ENCODE measurements at places on chromosomes 2 and 18.

DNA sequence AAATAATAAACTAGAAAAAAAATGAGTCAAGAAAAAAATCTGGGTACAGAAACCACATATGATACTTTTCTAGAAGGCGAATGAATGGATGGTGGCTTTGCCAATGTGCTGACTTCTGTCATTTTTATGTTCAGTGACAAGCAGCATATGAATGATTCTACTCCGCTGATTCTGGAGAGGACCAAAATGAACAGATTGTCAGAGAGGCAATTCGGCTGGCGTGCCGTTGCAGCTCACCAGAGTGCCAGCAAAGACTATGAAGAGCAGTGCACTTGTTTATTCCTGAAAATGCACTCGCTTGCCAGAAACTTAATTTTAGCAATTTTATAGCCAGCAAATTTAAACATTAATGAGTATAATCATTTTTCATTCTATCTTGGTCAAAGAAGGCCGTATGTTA is 105.9 kb upstream of the NYAP2 start:
- DNase-seq: no peak

- peak; percentile 21 for DNase-seq
These were observed 4.2 kb downstream of the PLEKHA3 start for GRCh38 chr2:178484245-178485041.

- peak; percentile 57 for DNase-seq
These were observed 55.3 kb upstream of the TMEM163 start for GRCh38 chr2:134773759-134774742.

GRCh38 chr2:191041418-191042161 is 27.6 kb upstream of the STAT1 start:
- DNase-seq: peak; percentile 69

DNA sequence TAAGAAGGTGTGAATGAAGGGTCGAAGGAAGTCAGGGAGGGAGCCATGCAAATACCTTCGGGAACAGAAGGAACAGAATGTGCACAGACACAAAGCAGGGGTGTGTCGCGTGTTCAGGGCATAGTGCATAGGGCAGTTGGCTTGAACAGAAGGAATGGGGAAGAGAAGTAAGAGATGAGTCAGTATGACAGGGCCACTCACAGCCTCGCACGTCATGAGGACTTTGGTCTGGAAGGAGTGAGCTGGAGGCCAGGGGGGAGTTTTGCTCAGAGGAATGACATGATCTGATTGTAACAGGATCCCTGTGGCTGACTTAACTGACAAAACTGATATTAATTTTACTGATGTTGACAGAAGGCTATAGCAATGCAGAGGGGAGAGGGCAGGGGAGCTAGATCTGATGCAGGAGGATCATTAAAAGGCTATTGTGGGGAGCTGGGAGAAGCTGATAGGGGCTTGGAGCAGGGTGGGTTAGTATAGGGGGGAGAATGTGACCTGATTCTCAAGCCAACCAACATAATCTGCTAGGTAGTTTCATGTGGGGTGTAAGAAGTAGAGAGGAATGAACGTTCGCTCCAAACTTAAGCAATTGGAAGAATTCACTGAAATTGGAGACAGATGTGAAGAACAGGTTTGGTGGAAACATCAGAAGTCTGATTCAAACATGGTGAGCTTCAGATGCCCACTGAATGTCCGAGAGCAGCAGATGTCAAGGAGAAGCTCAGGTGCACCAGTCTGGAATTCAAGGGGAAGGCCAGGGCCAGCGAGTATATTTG is 60.4 kb upstream of the COPS8 start:
- DNase-seq: peak; percentile 87

GRCh38 chr2:186693446-186693832 is 421 bp upstream of the FAM171B start:
- DNase-seq: peak; percentile 7

GRCh38 chr2:11984316-11985158 is 238.1 kb downstream of the LPIN1 start:
- no peak for DNase-seq

GRCh38 chr18:62198259-62198658 is 11.2 kb downstream of the RELCH start:
- peak; percentile 6 for DNase-seq

- peak; percentile 49 for DNase-seq
These were observed 80.2 kb downstream of the ASAP2 start for GRCh38 chr2:9286554-9287399.

DNA sequence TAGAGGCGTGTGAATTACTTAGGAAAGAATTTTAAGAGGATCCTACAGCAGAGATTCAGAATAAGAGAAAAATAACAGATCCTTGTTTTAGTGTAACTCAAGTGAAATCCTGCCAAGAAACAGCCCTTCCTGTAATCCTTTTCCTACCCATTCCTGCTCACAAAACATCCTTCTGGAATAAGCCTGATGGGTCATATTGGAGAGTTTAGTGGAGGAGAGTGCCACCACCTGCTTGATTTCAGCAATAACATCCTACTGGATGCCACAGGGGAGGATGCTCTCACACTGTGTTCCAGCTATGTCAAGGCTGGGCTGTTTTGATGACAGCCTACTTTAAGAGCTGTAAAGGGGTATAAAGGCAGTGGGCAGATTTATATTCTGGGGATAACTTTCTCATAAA is 54.8 kb upstream of the CCDC178 start:
- no peak for DNase-seq

DNA sequence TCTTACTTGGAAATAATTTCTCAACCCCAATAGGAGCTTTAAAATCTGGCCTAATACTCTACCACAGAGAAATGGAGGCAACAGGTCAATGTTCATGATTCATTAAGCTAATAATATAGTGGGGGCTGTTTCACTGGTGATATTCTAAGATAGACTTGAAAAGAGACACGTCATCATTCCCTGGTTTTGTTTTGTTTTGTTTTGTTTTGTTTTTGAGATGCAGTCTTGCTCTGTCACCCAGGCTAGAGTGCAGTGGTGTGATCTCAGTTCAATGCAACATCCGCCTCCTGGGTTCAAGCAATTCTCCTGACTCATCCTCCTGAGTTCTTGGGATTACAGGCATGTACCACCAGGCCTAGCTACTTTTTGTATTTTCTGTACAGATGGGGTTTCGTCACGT is 37.5 kb upstream of the SOS1 start:
- peak; percentile 44 for DNase-seq

GRCh38 chr2:230987137-230988020 is 8.5 kb upstream of the SPATA3 start:
- DNase-seq: peak; percentile 75

- no peak for DNase-seq
These were observed 11.5 kb upstream of the IL1A start for GRCh38 chr2:112795774-112796173.

DNA sequence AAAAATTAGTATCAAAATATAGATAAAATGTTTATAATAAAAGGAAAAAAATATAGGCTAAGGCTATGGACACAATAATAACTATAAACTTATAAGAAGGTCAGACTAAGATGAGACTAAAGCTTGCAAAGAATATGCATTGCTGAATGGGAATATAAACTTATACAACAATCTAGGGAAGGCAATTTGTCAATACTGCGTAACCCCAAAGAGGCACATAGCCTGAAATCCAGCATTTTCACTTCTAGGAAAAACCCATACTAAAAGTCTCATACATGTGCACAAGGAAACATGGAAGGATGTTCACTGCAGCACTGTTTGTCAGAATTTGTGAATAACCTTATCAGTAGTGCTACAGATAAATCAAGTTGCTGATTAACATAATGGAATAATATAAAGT is 45.5 kb downstream of the FANCL start:
- no peak for DNase-seq

Measured in ELR (cell line).